Progenitor cell of endocrine pancreas (in vitro differentiated cells): ENCODE measurements at places on chromosomes 4 and X. TPM values are rescaled to one million over a fixed set of nuclear protein-coding genes. Genes with fewer than 3 reads are reported as not detected.

GRCh38 chr4:185003596-185004351 lies 14.5 kb upstream of the HELT start:
- H3K27me3 ChIP-seq = peaks cover 77% of the 10 kb centered on the region
- no peak overlapping the region for H3K4me3 ChIP-seq
- peaks cover 4% of the 10 kb centered on the region for H3K4me1 ChIP-seq

GRCh38 chr4:175125410-175126068 lies 207.4 kb downstream of the ADAM29 start:
- H3K36me3 ChIP-seq = no peaks in the 10 kb centered on the region
- DNase-seq = no peak
- H3K27ac ChIP-seq = no peak overlapping the region
- H3K4me3 ChIP-seq = no peak overlapping the region
- H3K27me3 ChIP-seq = no peaks in the 10 kb centered on the region
- no peaks in the 10 kb centered on the region for H3K4me1 ChIP-seq

Gene MTCP1
- total RNA-seq = 13.0 and 15.4 TPM in 2 replicates

GRCh38 chr4:75030649-75031235 lies 97.8 kb downstream of the PARM1 start:
- no peak overlapping the region for H3K4me3 ChIP-seq
- no peak overlapping the region for H3K27ac ChIP-seq
- H3K27me3 ChIP-seq = no peaks in the 10 kb centered on the region
- no peaks in the 10 kb centered on the region for H3K36me3 ChIP-seq
- DNase-seq = no peak

GRCh38 chr4:188021548-188022249 lies 26.1 kb downstream of the ZFP42 start:
- H3K27ac ChIP-seq = peak overlapping the region; percentile 67
- H3K27me3 ChIP-seq = peaks cover 3% of the 10 kb centered on the region
- H3K4me3 ChIP-seq = no peak overlapping the region
- H3K36me3 ChIP-seq = no peaks in the 10 kb centered on the region
- peaks cover 7% of the 10 kb centered on the region for H3K4me1 ChIP-seq

- H3K27ac ChIP-seq = no peak overlapping the region
- peaks cover 6% of the 10 kb centered on the region for H3K4me1 ChIP-seq
- H3K27me3 ChIP-seq = no peaks in the 10 kb centered on the region
- DNase-seq = no peak
These were observed 204.0 kb downstream of the SCFD2 start for GRCh38 chr4:53161787-53162433.
